Activated T-helper 1 cell treated with anti-CD3 and anti-CD28 coated beads, Interleukin-12 subunit alpha, Interleukin-12 subunit beta, Interleukin-2, Interleukin-4 antibody, amounts not matched to agents 30 ng/mL and 10 ng/mL and 1 ng/mL, durations not matched to agents 14 hours and 24 hours and 36 hours (primary cell): ENCODE measurements at places on chromosomes 12 and 14.

- peaks cover 14% of the 10 kb centered on the region for H3K36me3 ChIP-seq
- no peaks in the 10 kb centered on the region for H3K27me3 ChIP-seq
- H3K4me1 ChIP-seq = peaks cover 46% of the 10 kb centered on the region
- no peak overlapping the region for H3K4me3 ChIP-seq
- H3K27ac ChIP-seq = no peak overlapping the region
Observed at GRCh38 chr14:73777420-73777819, 63.2 kb upstream of the PNMA1 start.

DNA sequence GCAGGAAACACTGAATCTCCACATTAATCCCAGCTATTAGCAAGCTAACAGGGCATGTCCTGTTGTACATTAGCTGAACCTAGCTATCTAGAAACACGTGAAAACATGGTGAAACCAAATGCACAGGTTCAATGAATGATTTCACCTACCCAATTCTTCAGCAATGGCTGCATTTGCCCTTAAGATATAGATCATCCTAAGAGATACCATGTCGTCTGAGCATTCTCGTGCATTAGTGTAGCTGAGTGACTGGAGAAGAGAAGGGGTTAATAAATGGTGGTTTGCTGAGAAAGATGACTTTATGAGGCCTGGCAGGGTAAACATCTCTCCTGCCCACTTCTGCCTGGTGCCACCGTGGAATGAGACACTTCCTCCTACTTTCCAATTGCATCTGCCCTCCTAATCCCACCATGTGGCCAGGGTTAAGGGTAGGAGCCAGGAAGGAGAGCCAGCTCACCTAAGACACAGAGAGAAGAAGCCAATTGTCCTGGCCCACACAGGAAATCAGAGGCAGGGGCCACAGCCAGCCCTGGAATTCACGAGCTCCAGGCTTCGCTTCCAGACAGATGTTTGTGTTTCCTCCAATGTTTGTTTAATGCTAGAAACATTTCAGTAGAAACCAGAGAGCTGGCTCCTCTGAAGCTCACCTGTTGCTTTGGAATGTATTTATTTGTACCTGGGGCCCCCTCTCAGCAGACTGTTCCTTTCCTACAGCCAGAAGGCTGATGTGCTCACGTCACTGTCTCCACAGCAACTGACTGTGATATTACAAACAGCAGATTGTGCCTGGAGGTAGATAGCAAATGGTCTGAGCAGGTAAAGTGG is 126.0 kb upstream of the PARP11 start:
- peaks cover 16% of the 10 kb centered on the region for H3K4me1 ChIP-seq
- no peaks in the 10 kb centered on the region for H3K36me3 ChIP-seq
- H3K27ac ChIP-seq = no peak overlapping the region
- no peak for DNase-seq
- no peaks in the 10 kb centered on the region for H3K27me3 ChIP-seq

GRCh38 chr12:78457938-78458337 is 406.6 kb upstream of the SYT1 start:
- no peaks in the 10 kb centered on the region for H3K27me3 ChIP-seq
- H3K4me1 ChIP-seq = no peaks in the 10 kb centered on the region
- H3K27ac ChIP-seq = no peak overlapping the region
- DNase-seq = no peak

DNA sequence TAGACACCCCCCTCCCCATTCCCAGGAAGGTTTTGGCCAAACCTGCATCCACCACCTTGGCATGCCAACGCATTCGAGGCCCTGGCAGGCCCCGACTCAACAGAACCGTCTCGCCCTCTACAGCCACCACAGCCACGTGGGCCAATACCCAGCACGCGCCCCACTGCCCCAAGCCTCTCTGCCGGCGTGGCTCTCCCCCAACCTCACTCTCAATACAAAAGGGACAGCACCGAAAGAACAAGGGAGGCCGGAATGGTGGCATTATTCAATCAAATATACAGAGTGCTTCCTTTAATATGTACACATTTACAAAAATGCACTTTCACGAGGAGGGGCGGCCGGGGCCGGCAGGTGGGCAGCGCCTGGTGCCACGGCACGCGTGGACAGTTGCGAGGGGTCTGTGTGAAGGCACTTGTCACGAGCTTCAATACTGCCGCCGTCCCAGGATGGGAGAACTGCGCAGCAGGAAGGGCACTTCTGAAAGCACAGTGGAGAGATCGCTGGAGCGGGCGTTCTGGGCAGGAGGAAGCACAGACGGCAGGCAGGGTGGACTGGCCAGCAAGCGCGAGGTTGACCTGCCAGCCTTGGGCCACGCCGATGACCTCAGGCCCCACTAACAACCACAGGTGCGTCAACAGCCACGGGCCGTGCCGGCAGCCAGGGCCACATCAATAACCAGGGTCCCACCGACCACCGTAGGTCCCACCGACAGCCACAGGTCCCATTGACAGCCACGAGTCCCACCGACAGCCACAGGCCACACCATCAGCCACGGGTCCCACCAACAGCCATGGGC is 26.9 kb downstream of the JAG2 start:
- H3K4me3 ChIP-seq = no peak overlapping the region
- no peak overlapping the region for H3K27ac ChIP-seq
- no peak for DNase-seq
- H3K27me3 ChIP-seq = no peaks in the 10 kb centered on the region

GRCh38 chr14:73888971-73889370 is 2.3 kb downstream of the ZNF410 start:
- H3K27ac ChIP-seq = peak overlapping the region; percentile 37
- DNase-seq = no peak
- H3K27me3 ChIP-seq = no peaks in the 10 kb centered on the region
- peak overlapping the region; percentile 93 for H3K4me3 ChIP-seq
- H3K36me3 ChIP-seq = peaks cover 21% of the 10 kb centered on the region

DNA sequence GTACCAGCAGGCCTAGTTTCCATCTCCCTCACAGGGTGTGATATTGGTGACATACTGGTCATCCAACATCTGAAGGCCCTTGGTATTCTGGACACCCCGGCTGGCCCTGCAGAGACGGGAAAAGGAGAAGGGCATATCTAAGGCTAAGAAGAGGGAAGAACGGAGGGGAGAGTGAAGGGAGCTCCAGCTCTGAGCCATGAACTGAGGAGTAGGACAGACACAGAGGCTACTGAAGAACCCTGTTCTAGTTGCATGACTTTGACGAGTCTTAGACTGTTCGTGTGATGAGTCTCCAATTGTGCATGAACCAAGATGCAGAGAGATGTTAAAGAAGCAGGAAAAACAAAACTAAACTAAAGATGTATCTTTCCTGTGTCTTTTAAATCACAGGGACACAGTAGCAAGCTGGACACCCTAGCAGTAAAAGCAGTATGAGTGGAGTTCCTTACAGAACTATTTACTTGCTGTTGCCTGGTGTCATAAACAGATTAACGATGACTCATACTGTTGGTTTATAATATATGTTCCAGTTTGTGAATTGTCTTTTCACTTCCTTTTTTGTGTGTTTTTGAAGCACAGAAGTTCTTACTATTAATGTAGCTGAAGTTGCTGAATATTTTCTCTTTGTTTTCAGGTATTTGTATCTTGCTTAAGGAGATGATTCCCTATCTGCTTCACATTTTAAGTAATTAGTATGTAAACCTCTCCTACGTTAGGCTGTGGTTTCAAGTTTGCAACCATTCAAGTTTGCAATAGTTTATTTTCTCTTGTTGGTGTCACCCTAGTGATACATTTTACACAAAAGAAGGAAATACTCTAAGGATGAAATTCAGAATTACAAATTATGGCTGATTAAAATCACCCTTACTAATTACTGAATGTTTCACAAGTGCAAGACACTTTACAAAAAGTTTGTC is 15.7 kb downstream of the FAR2 start:
- DNase-seq = no peak
- H3K27ac ChIP-seq = peak overlapping the region; percentile 19
- H3K36me3 ChIP-seq = peaks cover 3% of the 10 kb centered on the region
- H3K27me3 ChIP-seq = peaks cover 5% of the 10 kb centered on the region
- H3K4me3 ChIP-seq = no peak overlapping the region

DNA sequence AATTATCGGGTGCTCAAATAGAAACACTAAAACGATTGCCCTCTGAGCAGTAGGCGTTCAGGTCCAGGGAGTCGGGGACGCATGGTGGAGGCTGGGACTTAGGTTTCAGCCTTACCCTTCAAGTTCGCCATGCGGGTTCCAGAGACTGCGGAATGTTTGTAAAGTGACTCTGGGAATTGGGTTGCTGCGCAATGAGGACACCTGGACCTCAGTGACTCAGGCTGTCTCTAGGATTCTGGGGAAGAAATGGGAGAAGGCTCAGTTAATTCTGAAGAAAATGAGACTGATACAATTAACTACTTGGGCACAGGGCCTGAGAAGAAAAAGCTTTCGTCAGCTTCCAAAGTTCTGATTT is 1.1 kb downstream of the LGALS3 start:
- peaks cover 23% of the 10 kb centered on the region for H3K4me1 ChIP-seq
- H3K36me3 ChIP-seq = peaks cover 5% of the 10 kb centered on the region
- peak overlapping the region; percentile 79 for H3K4me3 ChIP-seq

DNA sequence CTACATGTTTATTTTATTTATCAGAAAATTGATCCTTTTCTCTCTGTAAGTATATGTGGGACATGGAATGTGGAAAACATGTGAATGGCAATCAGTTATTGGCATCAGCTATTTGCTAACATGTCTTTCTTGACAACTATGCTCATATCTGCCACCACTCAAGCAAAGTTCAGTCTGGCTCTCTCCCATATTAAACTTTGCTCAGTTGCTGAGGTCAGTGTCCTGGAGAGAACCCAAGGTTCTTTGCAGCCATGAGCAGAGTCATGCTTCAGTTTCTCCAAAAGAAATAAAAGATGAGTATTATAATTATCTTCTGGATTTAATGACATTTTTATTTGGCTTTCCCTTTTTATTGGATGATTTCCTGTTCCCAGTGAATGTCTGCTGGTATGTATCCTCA is 42.6 kb downstream of the A2M start:
- H3K27me3 ChIP-seq = peaks cover 2% of the 10 kb centered on the region
- no peak overlapping the region for H3K27ac ChIP-seq
- no peak for DNase-seq
- H3K4me1 ChIP-seq = no peaks in the 10 kb centered on the region
- no peaks in the 10 kb centered on the region for H3K36me3 ChIP-seq

DNA sequence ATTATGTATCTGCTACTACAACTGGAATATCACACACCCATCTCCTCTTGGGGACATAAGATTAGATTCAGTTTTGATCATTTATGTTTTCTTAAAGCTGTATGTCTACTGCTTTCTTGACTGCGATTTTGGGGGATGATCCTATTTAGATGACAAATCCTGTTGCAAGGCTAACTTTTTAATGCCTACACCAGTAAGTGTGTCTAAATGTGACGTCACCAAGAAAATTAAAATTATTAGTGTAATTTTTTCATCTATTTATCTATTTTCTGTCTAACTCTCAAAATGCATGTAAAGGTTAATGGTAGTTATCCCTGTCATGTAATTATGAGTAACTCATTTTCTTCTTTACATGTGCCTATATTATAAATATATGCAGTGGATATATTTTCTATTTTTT is 170.9 kb upstream of the PPFIA2 start:
- no peak for DNase-seq
- no peaks in the 10 kb centered on the region for H3K36me3 ChIP-seq
- H3K4me1 ChIP-seq = no peaks in the 10 kb centered on the region
- H3K27me3 ChIP-seq = peaks cover 2% of the 10 kb centered on the region
- no peak overlapping the region for H3K4me3 ChIP-seq
- H3K27ac ChIP-seq = no peak overlapping the region

DNA sequence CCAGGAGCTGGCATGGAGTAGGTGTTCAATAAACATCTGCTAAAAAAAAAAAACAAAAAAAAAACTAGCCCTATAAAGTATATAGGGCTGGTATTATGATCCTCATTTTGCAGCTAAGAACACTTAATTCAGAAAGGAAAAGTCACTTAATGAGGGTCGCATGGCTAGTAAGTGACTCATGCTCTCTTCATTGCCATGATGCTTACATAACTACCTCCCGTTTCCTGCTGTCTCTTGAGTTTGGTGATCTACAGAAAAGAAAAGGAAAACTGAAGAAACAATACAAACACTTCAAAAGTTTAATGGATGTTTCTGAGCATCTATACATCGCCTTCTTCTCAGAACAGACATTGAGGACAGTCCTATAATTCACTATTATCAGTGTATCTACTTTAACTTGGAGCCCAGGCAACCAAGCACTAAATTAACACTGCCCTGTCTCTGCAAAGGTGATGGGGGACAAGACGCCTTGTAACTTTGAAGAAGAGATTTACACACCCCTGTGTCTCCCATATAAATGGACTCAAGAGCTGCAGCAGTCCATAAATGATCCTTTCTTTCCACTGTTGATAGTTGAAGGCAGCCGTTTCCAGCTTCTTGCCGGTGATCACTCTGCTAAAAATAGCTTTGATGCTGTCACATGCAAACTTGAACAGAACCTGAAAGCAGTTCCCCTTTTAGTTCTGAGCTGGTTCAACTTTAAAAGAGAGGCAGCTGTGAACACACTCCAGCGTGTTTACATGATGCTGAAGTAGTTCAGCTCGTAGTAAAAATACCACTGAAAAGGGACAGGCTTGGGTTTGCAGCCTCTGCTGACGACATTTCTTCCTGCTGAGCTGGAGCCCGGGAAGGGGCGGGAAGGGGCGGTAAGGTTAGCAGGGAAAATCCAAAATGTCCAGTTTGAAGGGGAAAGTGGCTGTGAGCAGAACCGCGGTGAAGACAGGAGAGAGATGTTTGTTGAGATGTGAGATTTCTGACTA is 113.3 kb downstream of the FOXN3 start:
- H3K4me1 ChIP-seq = peaks cover 57% of the 10 kb centered on the region
- H3K4me3 ChIP-seq = peak overlapping the region; percentile 76
- DNase-seq = peak; percentile 25
- H3K27ac ChIP-seq = peak overlapping the region; percentile 87
- H3K27me3 ChIP-seq = no peaks in the 10 kb centered on the region

- DNase-seq = no peak
- no peaks in the 10 kb centered on the region for H3K4me1 ChIP-seq
- H3K27ac ChIP-seq = no peak overlapping the region
Observed at GRCh38 chr14:50997712-50998111, 53.4 kb upstream of the PYGL start.

DNA sequence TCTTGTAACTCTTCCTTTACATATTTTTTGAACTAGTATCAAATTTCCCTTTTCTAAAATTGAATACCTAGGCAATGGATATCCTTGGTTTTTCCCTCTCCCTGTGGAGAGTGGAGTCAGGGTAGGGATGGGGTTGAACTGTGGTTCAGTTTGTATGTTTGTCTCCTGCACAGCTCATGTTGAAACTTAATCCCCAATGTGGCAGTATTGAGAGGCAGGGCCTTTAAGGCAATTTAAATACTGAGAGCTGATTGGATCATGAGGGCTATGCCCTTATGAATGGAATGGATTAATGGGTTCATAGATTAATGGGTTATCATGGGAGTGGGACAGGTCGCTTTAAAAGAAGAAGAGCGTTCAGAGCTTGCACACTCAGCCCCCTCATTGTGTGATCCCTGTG is 127.2 kb upstream of the RGS6 start:
- H3K27ac ChIP-seq = no peak overlapping the region
- H3K4me3 ChIP-seq = no peak overlapping the region
- peaks cover 2% of the 10 kb centered on the region for H3K27me3 ChIP-seq
- H3K36me3 ChIP-seq = no peaks in the 10 kb centered on the region
- no peaks in the 10 kb centered on the region for H3K4me1 ChIP-seq

GRCh38 chr12:102415515-102415914 is 64.8 kb downstream of the IGF1 start:
- peaks cover 10% of the 10 kb centered on the region for H3K27me3 ChIP-seq
- H3K36me3 ChIP-seq = peaks cover 2% of the 10 kb centered on the region
- no peaks in the 10 kb centered on the region for H3K4me1 ChIP-seq
- DNase-seq = no peak
- no peak overlapping the region for H3K27ac ChIP-seq
- no peak overlapping the region for H3K4me3 ChIP-seq
